Activated T-helper 1 cell treated with anti-CD3 and anti-CD28 coated beads, Interleukin-12 subunit alpha, Interleukin-12 subunit beta, Interleukin-2, Interleukin-4 antibody, amounts not matched to agents 30 ng/mL and 10 ng/mL and 1 ng/mL, durations not matched to agents 14 hours and 24 hours and 36 hours (primary cell): ENCODE measurements at places on chromosomes 11 and 22.

DNA sequence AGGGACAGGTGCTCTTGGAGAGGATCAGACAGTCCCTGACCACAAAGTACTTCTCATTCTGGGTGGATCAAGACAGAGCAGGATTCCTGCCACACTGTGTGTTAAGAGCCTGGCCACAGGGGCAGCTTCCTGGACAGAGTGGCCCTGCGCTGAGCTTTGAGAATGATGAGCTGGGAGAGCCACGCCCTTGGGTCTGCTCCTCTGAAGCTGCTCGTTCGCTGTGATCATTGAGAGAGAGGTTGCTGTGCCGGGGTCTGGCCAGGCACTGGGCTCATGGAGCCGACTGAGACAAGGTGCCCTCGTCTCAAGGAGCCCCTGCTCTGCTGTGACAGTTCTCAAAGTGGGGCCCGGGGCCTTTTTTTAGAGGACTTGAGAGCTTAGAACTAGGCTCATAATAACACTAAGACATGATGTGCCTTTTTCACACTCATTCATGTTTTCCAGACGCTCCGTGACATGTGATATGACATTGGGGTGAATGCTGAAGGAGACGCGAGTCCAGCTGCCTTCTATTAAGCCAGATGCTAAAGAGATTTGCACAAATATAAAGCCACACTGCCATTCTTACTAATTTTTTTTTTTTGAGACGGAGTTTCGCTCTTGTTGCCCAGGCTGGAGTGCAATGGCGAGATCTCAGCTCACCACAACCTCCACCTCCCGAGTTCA lies 1.6 kb upstream of the MFRP start:
- H3K36me3 ChIP-seq = no peaks in the 10 kb centered on the region
- no peaks in the 10 kb centered on the region for H3K4me1 ChIP-seq
- no peak overlapping the region for H3K27ac ChIP-seq
- no peak for DNase-seq
- no peak overlapping the region for H3K4me3 ChIP-seq

GRCh38 chr11:21401496-21401895 lies 732.1 kb downstream of the NELL1 start:
- H3K36me3 ChIP-seq = no peaks in the 10 kb centered on the region
- H3K4me1 ChIP-seq = no peaks in the 10 kb centered on the region
- no peak overlapping the region for H3K4me3 ChIP-seq
- no peak overlapping the region for H3K27ac ChIP-seq

- H3K4me1 ChIP-seq = no peaks in the 10 kb centered on the region
- no peak for DNase-seq
- no peak overlapping the region for H3K4me3 ChIP-seq
- H3K27me3 ChIP-seq = peaks cover 1% of the 10 kb centered on the region
These were observed 540 bp downstream of the MS4A14 start for GRCh38 chr11:60396799-60397198.

- H3K4me1 ChIP-seq = peaks cover 36% of the 10 kb centered on the region
- H3K27ac ChIP-seq = peak overlapping the region; percentile 98
- no peaks in the 10 kb centered on the region for H3K27me3 ChIP-seq
- DNase-seq = no peak
- H3K36me3 ChIP-seq = peaks cover 33% of the 10 kb centered on the region
These were observed 6.7 kb downstream of the NDUFV1 start for GRCh38 chr11:67613313-67613959.

DNA sequence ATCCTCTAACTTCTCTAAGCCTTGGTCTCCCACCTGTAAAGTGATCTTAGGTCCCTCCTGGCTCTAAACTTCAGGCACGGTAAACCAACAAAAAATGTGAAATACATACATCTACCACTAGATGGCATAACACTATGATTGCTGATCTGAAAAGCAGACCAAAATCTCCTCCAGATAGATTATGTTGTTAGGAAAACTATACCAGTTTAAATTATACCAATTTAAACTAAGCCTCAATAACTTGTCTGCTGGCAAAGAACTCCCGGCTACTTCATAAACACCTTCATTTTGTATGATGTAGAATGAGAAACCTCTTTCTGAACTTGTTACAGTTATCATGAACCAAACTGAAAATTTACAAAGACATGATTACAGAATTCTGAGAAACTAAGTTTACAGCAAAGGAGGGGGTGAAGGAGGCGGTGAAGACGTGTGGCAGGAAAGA lies 85.9 kb downstream of the SBF2 start:
- no peak overlapping the region for H3K27ac ChIP-seq
- no peaks in the 10 kb centered on the region for H3K4me1 ChIP-seq
- H3K27me3 ChIP-seq = peaks cover 11% of the 10 kb centered on the region
- H3K4me3 ChIP-seq = no peak overlapping the region
- no peaks in the 10 kb centered on the region for H3K36me3 ChIP-seq
- no peak for DNase-seq

DNA sequence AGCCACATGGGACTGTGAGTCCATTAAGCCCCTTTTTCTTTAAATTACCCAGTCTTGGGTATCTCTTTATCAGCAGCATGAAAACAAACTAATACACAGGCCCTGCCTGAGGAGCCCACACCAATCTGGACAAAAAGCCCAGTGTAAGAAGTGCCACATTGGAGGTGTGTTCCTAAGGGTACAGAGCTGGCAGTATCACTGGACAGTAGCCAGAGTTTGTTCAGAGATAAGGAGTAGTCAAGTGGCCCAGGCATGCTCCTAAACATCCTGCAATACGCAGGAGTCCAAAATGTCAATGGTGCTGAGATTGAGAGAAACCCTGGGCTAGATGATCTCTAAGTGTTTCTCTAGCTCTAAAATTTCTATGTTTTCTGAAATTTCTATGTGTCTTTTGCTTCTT lies 27.0 kb upstream of the POGLUT3 start:
- H3K4me3 ChIP-seq = no peak overlapping the region
- DNase-seq = no peak
- no peaks in the 10 kb centered on the region for H3K4me1 ChIP-seq
- no peaks in the 10 kb centered on the region for H3K36me3 ChIP-seq
- no peaks in the 10 kb centered on the region for H3K27me3 ChIP-seq

DNA sequence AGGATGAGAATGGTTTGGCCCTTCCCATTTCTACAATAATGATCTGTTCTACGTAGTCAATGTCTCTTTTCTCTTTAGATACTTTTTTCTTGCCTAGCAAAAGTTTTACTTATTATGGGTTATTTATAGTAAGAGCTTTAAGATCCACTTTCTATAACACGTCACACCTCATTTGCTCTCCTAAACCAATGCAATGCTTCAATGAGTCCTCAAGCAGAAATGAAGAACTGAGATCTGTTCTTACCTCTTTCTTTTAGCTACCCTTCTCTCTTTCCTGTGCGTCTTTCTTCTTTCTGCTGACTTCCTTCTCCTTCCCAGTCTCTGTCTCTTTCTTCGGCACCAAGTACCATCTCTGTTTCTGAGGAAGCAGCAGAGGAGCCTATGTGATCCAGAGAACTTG lies 61.8 kb downstream of the SNX19 start:
- no peak overlapping the region for H3K27ac ChIP-seq
- H3K27me3 ChIP-seq = peaks cover 13% of the 10 kb centered on the region
- no peaks in the 10 kb centered on the region for H3K36me3 ChIP-seq
- H3K4me3 ChIP-seq = no peak overlapping the region

GRCh38 chr11:72712168-72712751 lies 38.0 kb upstream of the PDE2A start:
- no peak for DNase-seq
- H3K27me3 ChIP-seq = no peaks in the 10 kb centered on the region
- H3K4me1 ChIP-seq = no peaks in the 10 kb centered on the region
- H3K4me3 ChIP-seq = no peak overlapping the region
- peaks cover 34% of the 10 kb centered on the region for H3K36me3 ChIP-seq
